Brain (organoid and tissue), 16 donors: ENCODE measurements at places on chromosomes 16 and 17. TPM values are rescaled to one million over a fixed set of nuclear protein-coding genes. Genes with fewer than 3 reads are reported as not detected.

DNA sequence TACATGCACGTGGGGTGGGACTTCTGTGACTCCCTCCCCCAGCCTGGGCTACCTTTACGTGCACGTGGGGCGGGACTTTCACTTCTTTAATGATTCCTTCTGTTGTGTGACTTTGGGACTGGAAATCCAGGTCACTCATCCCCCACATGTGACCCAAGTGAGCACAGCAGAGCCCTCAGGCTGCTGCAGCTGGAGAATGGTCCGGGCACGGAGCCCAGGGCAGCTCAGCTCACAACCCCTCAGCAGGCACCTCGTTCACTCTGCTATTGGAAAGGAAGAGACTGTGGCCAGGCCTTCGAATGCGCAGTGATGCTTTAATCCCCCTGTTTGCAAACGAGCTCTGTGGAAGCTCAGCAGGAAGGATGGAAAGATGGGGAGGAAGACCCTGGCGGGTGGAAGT, 14.7 kb downstream of the DBNDD1 start:
- no peak for DNase-seq

DNA sequence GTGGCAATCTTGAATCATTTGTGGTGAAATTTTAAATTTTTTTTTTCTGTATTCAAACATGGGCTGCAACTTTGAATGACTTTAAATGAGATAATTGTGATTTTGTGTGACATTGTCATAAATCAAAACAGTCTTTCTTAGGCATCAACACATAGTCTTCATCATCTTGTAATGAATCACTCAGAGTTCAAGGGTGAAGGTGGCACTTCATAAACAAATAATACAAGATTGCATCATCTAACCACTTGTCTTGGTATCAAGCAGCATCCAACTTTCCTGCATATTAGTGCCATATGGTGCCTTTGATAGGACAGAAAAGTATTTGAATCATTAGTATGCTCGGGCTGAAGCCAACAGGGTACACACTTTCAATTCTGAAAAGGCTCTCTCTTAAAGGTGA, 392.4 kb upstream of the GOT2 start:
- no peak for DNase-seq

- DNase-seq, result no peak
These were observed 69.3 kb upstream of the MED13 start for GRCh38 chr17:62134397-62134796.

DNA sequence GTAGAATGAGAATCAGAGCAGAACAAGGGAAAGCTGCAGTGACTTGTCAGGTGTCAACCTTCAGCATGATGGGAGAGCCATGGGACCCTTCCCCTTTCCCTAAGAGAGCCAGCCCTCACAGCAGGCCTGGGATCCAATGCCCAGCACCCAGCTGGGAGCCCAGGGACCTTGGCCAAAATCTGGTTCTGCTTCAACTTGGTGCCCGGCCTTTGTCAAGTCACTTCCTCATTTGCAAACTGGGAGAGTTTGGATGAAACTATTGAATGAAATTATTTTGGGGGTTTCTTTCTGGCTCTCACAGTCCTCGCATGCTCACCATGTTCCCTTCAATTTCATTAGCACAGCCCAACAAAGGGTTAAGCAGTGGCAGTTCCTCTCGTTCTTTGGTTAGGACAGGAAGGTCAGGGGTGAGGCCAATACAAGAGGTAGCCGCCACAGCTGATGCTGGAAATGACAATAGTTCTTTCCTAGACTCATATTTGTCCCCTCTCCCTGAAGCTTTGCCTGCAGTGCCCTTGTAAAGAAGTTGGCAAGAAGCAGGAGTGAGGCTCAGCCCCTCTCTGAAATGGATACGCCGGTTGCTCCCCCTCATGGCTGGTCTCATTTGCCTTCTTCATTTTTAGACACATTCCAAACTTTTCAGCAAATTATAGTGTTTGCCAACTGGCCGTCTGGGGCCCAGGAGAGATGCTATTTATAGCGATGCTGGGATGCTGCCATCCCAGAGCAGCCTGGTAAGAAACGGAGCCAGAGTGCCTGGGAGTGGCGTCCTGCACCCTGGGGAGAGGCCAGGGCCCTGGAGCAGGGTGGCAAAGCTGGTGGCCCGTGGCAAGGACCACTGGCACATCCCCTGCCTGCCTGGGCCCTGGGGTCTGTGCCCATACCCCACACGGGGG, 34.5 kb upstream of the MEOX1 start:
- DNase-seq, result no peak

DNA sequence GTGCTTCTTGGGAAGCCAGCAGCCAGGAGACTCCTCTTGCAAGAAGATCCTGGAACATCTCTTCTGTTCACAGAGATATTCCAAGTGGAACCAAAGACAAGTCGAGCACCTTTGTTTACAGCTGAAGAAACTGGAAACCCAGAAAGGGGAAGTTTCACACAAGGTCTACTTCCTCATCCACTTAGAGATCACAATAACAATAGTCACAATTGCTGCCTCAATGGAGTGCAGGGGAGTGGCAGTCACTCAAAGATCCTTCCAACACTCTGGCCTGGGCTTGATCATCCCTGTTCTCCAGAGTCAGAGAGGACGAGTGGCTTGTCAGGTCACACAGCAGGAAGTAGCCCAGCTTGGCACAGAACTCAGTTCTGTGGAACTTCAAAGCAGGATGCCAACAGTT, 46.9 kb upstream of the SIAH1 start:
- no peak for DNase-seq

GRCh38 chr17:72426948-72427760, 306.3 kb downstream of the SOX9 start:
- no peak for DNase-seq

GRCh38 chr17:62675701-62676100, 48.2 kb downstream of the MRC2 start:
- no peak for DNase-seq

GRCh38 chr16:84976644-84977400, 34.5 kb downstream of the ZDHHC7 start:
- no peak for DNase-seq

- peak; percentile 45 for DNase-seq
These were observed 698 bp downstream of the UBE2G1 start for GRCh38 chr17:4365628-4366326.

DNA sequence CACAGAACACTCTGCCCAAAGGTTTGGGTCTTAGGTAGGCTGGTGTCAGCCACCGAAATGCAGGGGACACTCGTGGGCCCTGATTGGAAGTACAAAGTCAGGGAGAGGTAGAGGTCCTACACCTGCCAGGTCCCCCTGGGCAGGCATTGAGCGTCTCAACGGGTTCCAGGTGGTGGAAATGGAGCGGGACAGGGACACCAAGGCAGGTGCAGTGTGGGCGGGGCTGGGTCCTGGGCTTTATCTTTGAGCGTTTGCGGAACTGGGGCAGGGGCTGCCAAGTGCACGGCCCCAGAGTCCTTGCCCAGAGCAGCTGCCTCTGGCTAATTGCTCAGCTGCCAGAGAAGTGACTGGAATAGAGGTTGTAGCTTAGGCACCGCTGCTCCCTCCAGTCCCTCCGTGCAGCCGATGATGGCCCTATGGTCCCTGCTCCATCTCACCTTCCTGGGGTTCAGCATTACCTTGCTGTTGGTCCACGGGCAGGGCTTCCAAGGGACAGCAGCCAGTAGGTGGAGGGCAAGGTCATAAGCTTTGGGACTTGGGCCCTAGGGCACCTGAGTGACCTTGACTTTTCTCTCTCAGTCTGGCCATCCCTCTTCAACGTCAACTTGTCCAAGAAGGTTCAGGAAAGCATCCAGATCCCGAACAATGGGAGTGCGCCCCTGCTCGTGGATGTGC, at the start of gene ZACN:
ZACN (plus strand) TSS at position 323 of the 675 bp plus-strand sequence; CDS start at position 406, 83 bp downstream.
- DNase-seq, result no peak

DNA sequence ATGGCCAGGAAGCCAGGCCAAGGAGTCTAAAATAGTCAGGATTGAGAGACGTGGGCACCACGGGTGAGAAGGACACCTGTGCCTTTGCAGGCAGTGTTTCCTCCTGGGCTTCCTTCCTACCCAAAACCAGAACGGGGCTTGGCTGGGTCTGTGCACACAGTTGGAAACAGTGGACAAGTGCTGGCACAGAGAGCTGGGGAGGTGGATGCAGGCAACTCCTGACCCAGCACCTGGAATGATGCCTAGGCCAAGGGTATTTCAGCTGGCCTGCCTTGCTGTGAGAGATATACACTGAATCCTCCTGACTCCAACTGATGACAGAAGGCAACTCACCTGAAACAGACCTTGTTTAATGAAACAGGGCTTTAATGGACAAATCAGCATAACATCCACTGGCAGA, 186.2 kb downstream of the SLC39A11 start:
- no peak for DNase-seq

DNA sequence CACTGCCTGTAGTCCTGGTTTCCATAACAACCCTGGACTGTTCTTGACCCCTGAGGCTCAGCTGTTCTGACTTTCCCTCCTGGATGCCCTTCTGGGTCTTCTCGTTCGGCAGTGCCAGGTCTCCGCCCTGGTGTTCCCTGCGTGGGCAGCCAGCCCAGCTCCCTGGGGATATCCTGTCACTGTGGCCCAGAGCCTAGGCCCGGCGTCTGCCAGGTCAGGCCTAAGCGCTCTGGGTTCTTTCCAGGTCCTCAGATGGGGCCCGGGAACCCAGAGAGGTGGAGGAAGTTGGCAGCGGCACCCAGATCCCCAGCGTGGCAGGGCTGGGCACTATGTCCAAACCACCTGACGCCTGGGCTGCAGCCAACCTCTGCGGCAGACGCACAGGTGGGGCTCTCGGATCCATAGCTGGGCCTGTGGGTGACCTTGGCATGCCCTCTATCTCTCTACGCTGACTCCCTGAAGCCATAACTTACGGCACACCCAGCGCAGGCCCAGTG, 12.5 kb upstream of the ATP2A3 start:
- no peak for DNase-seq

GRCh38 chr17:80327518-80327917, 66.9 kb downstream of the RNF213 start:
- no peak for DNase-seq

GRCh38 chr16:83215406-83216001, 588.7 kb downstream of the CDH13 start:
- no peak for DNase-seq

Gene CAPNS2
- not detected for polyA plus RNA-seq

Gene TMEM92
- not detected for polyA plus RNA-seq

Gene TEX14
- polyA plus RNA-seq, result 0.36 TPM

Gene ERAL1
- polyA plus RNA-seq, result 91.1 TPM

Gene COL1A1
- polyA plus RNA-seq, result 11.2 TPM

Gene ANKRD40CL
- polyA plus RNA-seq, result not detected

Gene CMTM1
- 1.1 TPM for polyA plus RNA-seq

Gene C1QBP
- polyA plus RNA-seq, result 146 TPM

Gene NR1D1
- 43.8 TPM for polyA plus RNA-seq

Gene CES5A
- not detected for polyA plus RNA-seq

Gene PLLP
- 153 TPM for polyA plus RNA-seq

Gene CPHXL2
- not detected for polyA plus RNA-seq

Gene PLCG2
- polyA plus RNA-seq, result 6.8 TPM

Gene KCNG4
- polyA plus RNA-seq, result not detected

Gene TMIGD1
- polyA plus RNA-seq, result not detected

Gene CDRT15L2
- not detected for polyA plus RNA-seq
